ENCODE measurements at places on chromosomes 1 and 21. TPM values are rescaled to one million over a fixed set of nuclear protein-coding genes. Genes with fewer than 3 reads are reported as not detected.

DNA sequence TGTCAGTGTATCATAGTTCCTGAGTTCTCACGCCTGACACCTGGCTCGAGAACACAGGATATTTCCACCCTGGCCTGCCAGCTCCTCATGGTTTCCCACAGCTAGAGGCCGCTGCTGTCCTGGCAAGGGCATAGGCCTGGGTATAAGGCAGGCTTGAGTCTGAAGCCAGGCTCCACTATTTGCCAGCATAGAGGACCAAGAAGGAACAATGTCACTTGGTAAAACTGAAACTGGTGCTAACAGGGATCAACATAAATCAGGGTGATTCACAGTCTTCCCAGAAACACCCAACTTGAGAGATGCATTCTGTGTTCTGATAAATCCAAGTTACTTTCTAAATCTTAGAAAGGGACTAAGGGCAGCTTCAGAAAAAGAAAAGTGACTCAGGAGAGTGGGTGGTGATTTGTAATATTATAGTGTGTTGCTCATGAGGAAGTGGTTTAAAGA is 6.9 kb upstream of the S100A2 start:
- DNase-seq, result peak; percentile 96

- DNase-seq, result no peak
Observed at GRCh38 chr1:221794079-221794670, 52.3 kb upstream of the DUSP10 start.

DNA sequence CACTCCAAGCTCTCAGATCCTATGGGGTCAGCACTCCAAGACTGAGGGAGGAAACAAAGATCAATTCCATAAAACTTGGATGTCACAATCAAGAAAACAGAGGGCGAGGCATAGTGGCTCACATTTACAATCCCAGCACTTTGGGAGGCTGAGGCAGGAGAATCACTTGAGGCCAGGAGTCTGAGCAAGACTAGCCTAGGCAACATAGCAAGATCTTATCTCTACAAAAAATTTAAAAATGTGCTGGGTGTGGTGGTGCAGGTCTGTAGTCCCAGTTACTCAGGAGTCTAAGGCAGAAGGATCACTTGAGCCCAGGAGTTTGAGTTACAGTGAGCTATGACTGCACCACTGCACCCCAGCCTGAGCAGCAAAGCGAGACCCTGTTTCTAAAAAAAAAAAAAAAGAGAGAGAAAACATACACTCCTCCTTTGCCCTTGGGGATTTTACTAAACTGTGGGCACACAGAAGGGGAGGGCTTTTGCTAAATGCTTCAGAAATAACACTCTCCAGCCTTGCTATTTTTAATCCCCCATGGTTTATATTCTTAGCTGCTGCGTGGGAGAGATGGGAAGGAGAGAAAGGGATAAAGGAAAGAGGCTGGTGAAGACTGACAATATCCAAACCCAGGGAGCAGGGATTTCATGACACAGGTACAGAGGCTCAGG is 18.1 kb downstream of the ARHGEF2 start:
- DNase-seq, result no peak

DNA sequence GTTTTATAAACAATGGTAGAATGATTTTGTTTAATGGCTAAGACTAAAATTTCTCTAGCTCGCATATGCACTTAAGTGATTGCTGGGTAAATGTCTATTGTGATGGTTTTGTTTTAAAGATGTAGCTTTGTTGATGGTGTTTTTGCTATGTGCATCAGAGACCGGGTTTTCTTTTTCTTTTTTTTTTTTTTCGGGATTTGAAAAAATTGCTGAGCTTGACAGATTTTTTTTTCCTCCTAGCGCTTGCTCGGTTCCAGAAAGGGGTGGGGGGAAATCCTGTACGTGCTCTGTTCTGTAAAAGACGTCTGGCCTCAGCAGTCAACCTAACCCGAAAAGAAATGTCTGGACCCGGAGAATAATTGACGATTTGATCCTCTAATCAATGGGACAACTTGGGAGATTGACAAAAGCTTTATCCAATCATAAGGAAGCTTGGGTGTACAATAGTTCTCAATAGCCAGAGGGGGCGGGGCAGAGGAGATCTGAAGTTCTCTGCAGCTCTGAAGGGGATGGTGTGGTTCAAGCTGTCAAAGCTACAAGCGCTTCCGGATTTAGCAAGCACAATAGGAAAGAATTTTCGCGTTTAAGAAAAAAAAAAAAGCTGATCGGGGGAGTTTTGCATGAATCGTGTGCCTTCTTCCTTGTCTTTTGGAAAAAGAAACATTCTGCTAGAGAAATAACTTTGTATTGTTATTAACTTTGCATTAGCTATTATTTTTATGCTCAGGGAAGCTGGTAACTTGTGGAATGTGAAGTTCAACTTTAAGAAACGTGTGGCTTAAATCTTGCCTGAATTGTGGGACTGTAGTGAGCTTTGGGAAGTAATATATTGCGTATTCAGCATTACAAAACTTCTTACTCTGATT is 4.5 kb upstream of the NFIA start:
- peak; percentile 100 for DNase-seq

DNA sequence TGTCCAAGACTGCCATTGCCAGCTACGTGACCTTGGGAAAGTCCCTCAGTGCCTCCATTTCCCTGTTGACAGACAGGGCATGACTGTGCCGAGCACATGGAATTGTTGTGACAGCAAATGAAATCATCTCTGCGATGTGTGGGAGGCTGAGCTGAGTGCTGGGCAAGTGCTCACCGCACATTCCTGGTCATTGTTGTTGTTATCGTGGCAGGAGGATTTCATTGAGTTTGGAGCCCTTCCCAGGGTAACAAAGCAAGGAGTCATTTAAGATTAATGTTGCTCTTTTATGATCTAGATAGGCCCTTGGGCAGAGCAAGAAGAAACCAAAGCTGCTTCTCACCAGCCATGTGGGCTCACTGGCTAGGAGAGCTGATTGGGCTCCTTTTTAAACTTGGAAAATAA is 39.6 kb upstream of the ITPKB start:
- DNase-seq, result peak; percentile 91

GRCh38 chr1:172724232-172724631 is 65.3 kb downstream of the FASLG start:
- DNase-seq, result no peak

- no peak for DNase-seq
Observed at GRCh38 chr1:35173491-35173890, 19.5 kb downstream of the SFPQ start.

DNA sequence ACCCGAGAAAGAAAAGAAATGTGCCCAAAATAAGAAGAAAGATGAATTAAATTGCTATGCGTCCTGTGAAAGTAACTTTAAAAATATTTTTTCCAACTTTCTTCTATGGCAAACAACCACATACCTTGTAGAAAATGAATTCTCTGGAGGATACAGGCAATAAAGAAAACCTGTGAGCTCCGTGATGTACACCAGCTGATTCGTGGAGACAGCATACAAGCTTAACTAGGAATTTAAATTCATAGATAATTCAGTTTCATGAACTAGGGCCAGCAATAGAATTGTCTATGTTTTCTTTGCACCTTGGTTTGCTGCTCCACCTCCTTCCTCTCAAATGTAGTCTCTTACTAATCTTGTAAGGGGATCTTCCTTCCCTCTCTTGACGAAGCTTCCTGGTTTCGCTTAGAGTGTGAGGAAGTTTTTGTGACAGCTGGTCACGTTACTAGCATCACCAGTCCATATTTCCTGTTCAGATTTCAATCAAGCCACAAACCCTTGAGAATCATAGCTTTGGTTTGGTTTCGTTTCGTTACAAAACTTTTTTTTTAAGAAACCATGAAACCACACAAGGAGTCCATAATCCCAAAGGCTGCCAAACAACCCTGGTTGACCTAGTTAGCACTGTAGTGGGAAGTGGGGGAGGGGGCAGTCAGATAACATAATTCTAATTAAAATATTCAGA is 35.8 kb downstream of the GREM2 start:
- no peak for DNase-seq

- DNase-seq, result no peak
Observed at GRCh38 chr1:111920221-111921024, 69.0 kb downstream of the KCND3 start.

DNA sequence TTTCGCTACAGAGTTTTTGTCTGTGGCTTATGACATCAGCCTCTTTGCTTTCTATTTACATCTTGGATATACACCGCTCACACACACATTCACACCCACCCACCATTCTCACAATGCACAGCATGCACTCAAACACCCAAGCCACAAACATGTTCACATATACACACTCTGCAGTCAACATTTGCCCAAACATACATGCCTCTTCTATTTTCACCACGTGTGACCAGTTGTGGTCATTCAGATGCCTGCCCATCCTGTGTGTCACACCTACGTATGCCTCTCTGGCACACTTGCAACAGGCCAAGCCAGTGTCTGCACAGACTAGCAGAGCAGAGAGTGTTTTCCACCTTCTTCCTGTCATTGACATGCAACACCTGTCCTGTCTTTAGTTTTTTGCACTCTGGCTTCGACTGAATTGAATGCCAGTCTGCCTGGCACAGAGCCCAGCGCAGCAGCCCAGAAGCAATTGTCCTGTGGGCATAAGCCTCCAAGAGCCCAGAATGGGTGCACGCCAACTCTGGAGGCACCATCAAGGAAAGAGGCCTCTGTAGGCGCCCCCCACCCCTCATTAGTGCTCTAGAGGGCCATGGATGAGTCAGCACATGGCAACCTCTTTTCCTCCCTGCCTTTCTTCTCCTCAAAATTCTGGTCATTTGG is 37.7 kb upstream of the LRRN2 start:
- DNase-seq, result no peak

DNA sequence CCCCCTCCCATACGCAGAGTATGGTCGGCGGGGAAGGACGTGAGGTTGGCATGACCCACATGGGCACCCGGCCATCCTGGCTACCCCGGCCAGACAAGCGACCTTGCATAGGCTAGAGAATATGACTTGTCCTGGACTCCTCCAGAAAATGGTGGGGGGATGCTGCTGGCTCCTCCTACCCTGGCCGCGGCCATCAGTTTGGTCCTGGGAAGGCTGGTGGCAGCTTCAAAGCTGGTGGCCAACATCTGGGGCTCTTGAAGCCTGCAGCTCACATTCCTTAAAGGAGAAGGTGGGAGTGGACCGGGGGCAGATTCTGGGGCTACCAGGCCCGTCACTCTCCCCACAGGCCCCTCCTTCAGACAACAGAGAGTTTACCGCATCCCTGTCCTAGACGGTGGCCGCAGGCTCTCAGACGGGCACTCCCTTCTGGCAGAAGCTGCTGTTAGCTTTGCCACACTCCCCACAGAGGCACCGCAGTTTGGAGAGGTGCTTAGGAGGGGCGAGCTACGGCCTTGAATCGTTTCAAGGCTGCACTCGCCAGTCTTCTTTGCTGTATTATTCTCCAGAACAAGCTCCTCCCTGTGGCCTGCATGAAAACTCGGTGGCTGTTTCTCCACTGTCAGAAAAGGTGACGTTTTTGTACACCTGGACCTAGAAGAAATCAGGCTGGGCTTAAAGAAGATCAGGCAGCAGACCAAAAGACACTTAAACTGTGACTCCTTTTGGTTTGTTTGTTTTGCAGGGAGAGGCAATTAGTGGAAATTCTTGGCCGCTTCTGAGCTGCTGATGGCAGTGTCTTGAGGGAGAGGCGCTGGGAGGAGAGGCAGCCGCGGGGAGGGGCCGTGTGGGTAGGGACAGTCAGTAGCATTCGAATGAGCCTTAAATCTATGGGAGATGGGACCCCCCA is 68.0 kb downstream of the RUNX3 start:
- DNase-seq, result no peak

GRCh38 chr1:26158271-26158907 is 490 bp upstream of the FAM110D start:
- no peak for DNase-seq

GRCh38 chr1:19435851-19436455 is 49.4 kb downstream of the CAPZB start:
- DNase-seq, result peak; percentile 67

DNA sequence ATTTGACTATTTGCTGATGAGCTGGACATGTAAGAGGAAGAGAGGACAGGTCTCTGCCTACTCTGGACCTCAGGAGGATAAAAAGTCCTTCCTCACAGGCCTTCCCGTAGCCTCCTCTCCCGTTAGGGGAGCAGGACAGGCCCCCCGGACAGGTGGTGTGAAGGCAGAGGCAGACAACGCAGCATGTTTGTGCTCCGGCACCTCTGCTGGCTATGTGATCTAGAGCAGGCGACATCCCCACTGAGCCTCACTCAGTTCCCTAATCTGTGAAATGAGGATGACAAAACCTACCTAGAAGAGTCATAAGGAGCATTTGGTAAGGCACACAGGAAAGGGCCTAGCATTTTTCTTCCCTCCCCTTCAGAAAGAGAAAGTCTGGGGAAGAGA is 34.8 kb downstream of the KIAA1614 start:
- DNase-seq, result no peak

GRCh38 chr1:109927911-109928321 is 17.3 kb downstream of the CSF1 start:
- peak; percentile 73 for DNase-seq

- no peak for DNase-seq
Observed at GRCh38 chr1:204602111-204602579, 83.4 kb downstream of the LRRN2 start.

- DNase-seq, result peak; percentile 47
Observed at GRCh38 chr1:185441605-185442004, 124.6 kb upstream of the IVNS1ABP start.

DNA sequence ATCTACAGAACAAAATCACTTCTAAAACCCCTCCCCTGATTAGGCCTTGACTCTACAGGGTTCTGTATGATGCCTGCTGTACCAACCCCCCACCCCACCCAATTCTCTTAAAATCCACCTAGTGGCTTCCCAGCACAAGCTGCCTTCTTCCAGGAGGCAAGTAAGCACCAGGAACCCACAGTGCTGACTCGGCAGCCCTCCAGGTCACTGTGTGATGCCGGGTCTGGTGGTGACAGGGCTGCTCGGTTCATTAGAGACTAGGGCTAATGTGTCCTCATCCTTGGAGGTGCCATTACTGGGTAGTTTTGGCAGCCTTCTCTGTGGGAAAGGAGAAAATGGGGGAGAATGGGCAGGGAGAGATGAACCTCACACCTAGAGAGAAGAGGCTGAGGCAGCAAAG is 363.5 kb downstream of the PTPRU start:
- DNase-seq, result no peak

DNA sequence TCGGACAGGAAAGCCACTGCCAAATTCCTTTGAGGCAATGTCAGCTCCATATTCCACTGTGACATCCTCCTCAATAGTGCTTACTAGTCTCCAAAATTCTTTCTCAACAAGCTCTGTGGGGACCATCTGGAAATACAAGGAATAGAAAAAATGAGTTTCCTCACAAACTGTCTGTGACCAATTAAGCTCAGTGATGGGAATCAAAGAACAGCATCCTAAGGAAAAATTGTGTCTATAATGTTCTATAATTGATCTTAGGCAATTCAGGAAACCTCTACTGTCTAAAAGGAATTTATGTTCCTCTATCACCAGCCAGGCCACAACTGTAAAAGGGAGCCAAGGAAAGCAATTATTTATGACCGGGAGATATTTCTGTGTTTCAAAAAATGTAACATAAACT is 46.1 kb upstream of the SYT2 start:
- DNase-seq, result no peak

- no peak for DNase-seq
Observed at GRCh38 chr1:248818505-248819374, 7.0 kb downstream of the SH3BP5L start.

GRCh38 chr1:202220733-202221132 is 27.1 kb downstream of the LGR6 start:
- DNase-seq, result no peak

Gene ZBTB8B
- under 0.01 TPM for total RNA-seq

Gene PLA2G2C
- not detected for total RNA-seq

Gene TAS1R1
- total RNA-seq, result under 0.01 TPM

Gene ZNF683
- not detected for total RNA-seq

Gene TARS2
- total RNA-seq, result 10.4 TPM

Gene TEDDM1
- total RNA-seq, result not detected
